ENCODE measurements at places on chromosomes 16 and 17. TPM values are rescaled to one million over a fixed set of nuclear protein-coding genes. Genes with fewer than 3 reads are reported as not detected.

SLC16A6 gene
- total RNA-seq = 0.49 TPM

KRT33A gene
- total RNA-seq = not detected

RAMP2 gene
- 1.5 TPM for total RNA-seq

SLC7A5 gene
- total RNA-seq = 557 TPM

SMG6 gene
- 24.8 TPM for total RNA-seq

CRK gene
- 99.7 TPM for total RNA-seq

NLE1 gene
- total RNA-seq = 33.3 TPM

FAM171A2 gene
- 4.2 TPM for total RNA-seq

SNAI3 gene
- total RNA-seq = 0.18 TPM

TMEM98 gene
- 44.3 TPM for total RNA-seq

CACNG4 gene
- 15.0 TPM for total RNA-seq

AOC3 gene
- 0.86 TPM for total RNA-seq

CCL13 gene
- total RNA-seq = not detected

IL17C gene
- total RNA-seq = not detected

ULK2 gene
- total RNA-seq = 18.6 TPM

ENO3 gene
- total RNA-seq = 39.2 TPM

KLHL10 gene
- not detected for total RNA-seq

ARHGAP44 gene
- 2.4 TPM for total RNA-seq

SMIM5 gene
- total RNA-seq = 0.77 TPM

RBFOX1 gene
- not detected for total RNA-seq

FLII gene
- 289 TPM for total RNA-seq

ABCC12 gene
- 0.05 TPM for total RNA-seq

KCNH6 gene
- total RNA-seq = 0.02 TPM

PPY gene
- not detected for total RNA-seq

DNAH17 gene
- 1.1 TPM for total RNA-seq

MYL4 gene
- not detected for total RNA-seq

PRM3 gene
- not detected for total RNA-seq

EVPLL gene
- total RNA-seq = not detected

LGALS9C gene
- not detected for total RNA-seq

SLC47A2 gene
- total RNA-seq = 0.07 TPM

PHOSPHO1 gene
- 1.1 TPM for total RNA-seq

MPP2 gene
- total RNA-seq = 1.3 TPM

TNK1 gene
- 1.3 TPM for total RNA-seq

PPP1R27 gene
- 0.27 TPM for total RNA-seq

CUEDC1 gene
- 56.9 TPM for total RNA-seq

KRTAP16-1 gene
- not detected for total RNA-seq

RILP gene
- total RNA-seq = 16.3 TPM

CHST5 gene
- total RNA-seq = 0.11 TPM
